ENCODE measurements at places on chromosomes 7 and 10. TPM values are rescaled to one million over a fixed set of nuclear protein-coding genes. Genes with fewer than 3 reads are reported as not detected.

The KCND2 gene
- total RNA-seq: 12.7 TPM

The NME8 gene
- 0.67 TPM for total RNA-seq

GRCh38 chr10:106615081-106615480 is 549.4 kb downstream of the SORCS1 start:
- DNase-seq: no peak

GRCh38 chr10:80405035-80405434 is 3.3 kb upstream of the PRXL2A start:
- no peak for DNase-seq

GRCh38 chr7:28493477-28493876 is 81.2 kb downstream of the CREB5 start:
- DNase-seq: no peak

DNA sequence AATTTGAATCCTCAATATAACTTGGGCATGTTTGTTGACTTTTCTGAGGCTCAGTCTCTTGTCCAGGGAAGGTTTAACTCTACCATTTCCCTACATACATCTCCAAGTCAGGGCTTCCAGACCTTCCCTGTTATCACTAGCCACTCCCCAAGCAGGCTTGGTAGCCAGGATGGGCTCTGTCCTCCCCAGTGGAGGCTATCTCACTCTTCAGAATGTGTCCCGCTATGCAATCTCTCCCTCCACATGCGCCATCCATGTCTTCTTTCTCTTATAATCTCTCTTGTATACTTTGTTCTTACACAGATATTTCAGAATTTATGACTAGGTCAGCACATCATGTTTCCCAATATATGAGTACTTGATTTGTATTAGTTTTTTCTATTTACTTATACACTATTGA is 310.4 kb downstream of the HGF start:
- DNase-seq: no peak
